ENCODE measurements at places on chromosomes 1 and 21.

- DNase-seq: no peak
These were observed 14.3 kb downstream of the KPNA6 start for GRCh38 chr1:32122151-32122550.

DNA sequence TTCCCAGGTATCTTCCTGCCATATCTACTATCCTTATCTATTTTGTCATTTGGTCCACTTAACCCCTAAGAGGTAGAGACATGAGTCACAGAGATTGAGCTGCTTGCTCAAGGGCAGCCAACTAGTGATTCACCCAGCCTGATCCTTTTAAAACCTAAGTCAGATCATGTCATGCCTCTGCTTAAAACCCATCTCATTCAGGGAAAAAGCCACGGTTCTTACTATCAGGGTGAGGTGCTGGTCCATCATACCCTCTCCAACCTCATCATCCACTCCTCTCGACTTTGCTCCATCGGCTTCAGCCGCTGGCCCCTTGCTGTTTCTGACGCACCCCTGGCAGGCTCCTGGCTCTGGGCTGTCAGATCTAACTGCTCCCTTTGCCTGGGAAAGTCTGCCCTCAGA is 14.4 kb upstream of the PPP1R15B start:
- no peak for DNase-seq

- no peak for DNase-seq
These were observed 98.4 kb upstream of the USP25 start for GRCh38 chr21:15631342-15631741.

GRCh38 chr21:43770066-43770655 is 5.9 kb downstream of the CSTB start:
- DNase-seq: no peak

GRCh38 chr21:45287438-45288391 is at the start of gene POFUT2:
POFUT2 (minus strand) TSS chr21:45287895; CDS start chr21:45287871, 24 bp downstream.
- peak; percentile 99 for DNase-seq

DNA sequence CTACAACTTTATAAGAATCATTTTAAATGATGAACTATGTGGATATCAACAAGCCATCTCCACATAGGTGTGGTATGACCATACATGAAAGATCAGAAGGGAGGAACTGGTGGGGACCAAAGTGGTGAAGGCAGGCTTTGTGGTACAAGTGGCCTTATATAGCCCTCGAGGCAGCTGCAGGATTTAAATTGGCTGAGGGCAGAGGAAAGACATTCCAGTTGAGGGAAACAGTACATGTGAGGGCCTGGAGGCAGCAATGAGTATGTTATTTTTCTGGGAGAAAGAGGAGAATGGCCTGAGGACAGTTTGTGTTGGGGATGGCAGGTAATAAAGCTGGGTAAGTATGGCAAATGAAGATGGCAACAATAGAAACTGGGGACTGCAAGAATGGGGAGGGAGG is 17.1 kb downstream of the OSCP1 start:
- no peak for DNase-seq

- no peak for DNase-seq
These were observed 47.5 kb downstream of the KIF1B start for GRCh38 chr1:10257851-10258250.

GRCh38 chr1:220775240-220775853 is 11.4 kb upstream of the MTARC1 start:
- no peak for DNase-seq

DNA sequence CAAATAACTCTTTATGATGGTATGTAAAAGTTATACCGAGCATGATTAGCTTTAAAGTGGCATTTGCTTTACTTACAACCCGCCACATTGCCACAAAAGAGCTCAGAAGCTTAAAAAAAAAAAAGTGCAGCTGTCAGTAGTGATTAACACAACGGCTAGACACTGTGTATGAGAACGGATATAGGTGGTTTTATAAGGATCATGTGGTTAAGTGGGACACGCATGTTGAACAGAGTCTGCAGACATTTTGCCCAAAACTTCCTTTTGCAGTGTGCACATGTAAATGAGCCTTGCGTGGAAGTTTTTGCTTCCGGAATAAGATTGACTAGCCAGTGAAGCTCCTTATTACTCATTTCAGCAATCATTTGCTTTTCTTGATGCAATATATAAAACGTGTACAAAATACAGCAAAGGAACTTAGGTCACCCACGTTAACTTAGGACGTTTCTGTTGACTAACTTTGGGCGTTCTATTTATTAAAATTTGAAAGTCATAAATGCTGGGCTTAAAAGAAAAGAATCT is 58.7 kb upstream of the RGS1 start:
- DNase-seq: no peak

GRCh38 chr1:18132711-18133541 is 25.3 kb downstream of the IGSF21 start:
- no peak for DNase-seq

- DNase-seq: no peak
These were observed 49.1 kb upstream of the EPS8L3 start for GRCh38 chr1:109812691-109813393.
